Body of pancreas (tissue), 4 donors: ENCODE measurements at places on chromosomes 3 and 15. TPM values are rescaled to one million over a fixed set of nuclear protein-coding genes. Genes with fewer than 3 reads are reported as not detected.

RRP9 gene
- total RNA-seq: 13.2 TPM

GATM gene
- 1,447 TPM for total RNA-seq

ADGRG7 gene
- total RNA-seq: not detected

ANO10 gene
- 14.3 TPM for total RNA-seq

TRPC1 gene
- 6.9 TPM for total RNA-seq

GOLGA8S gene
- not detected for total RNA-seq

BFSP2 gene
- total RNA-seq: not detected

TMEM207 gene
- total RNA-seq: not detected

EXD1 gene
- total RNA-seq: not detected

ZNF770 gene
- 11.2 TPM for total RNA-seq

ZMAT3 gene
- total RNA-seq: 6.6 TPM

C2CD4B gene
- 75.8 TPM for total RNA-seq

MEIS2 gene
- 86.0 TPM for total RNA-seq

BOC gene
- total RNA-seq: 29.6 TPM

HRG gene
- not detected for total RNA-seq

CERS3 gene
- total RNA-seq: not detected

CEMIP gene
- total RNA-seq: not detected

SI gene
- not detected for total RNA-seq

TMEM266 gene
- total RNA-seq: 0.66 TPM

KLF15 gene
- 37.4 TPM for total RNA-seq

ALDH1A2 gene
- total RNA-seq: 2.1 TPM

IGSF10 gene
- total RNA-seq: 0.99 TPM

CHSY1 gene
- 7.8 TPM for total RNA-seq

TMEM41A gene
- 7.6 TPM for total RNA-seq

EFCC1 gene
- 1.8 TPM for total RNA-seq

DGKG gene
- total RNA-seq: 0.78 TPM

LTF gene
- 8.8 TPM for total RNA-seq

GABRR3 gene
- total RNA-seq: not detected

MST1R gene
- total RNA-seq: 12.2 TPM

STRIT1 gene
- not detected for total RNA-seq

SLC22A14 gene
- not detected for total RNA-seq

ITGA11 gene
- 0.99 TPM for total RNA-seq

NEK10 gene
- 0.33 TPM for total RNA-seq

CNTN6 gene
- total RNA-seq: not detected

APOD gene
- 343 TPM for total RNA-seq

ST3GAL6 gene
- total RNA-seq: 8.0 TPM

GASK1A gene
- 8.8 TPM for total RNA-seq

PSTPIP1 gene
- total RNA-seq: 3.6 TPM

CAMP gene
- total RNA-seq: not detected

RASGRF1 gene
- 3.6 TPM for total RNA-seq

ACTC1 gene
- 2.1 TPM for total RNA-seq

CSTA gene
- total RNA-seq: 1.3 TPM

VEPH1 gene
- 30.0 TPM for total RNA-seq

GOLGA8T gene
- total RNA-seq: not detected

HTR3E gene
- total RNA-seq: not detected

HCLS1 gene
- 12.2 TPM for total RNA-seq

PLSCR2 gene
- total RNA-seq: not detected

NRG4 gene
- total RNA-seq: 11.5 TPM

KNG1 gene
- total RNA-seq: not detected

TTC23 gene
- 26.4 TPM for total RNA-seq

TLR9 gene
- 0.26 TPM for total RNA-seq

SYNPR gene
- not detected for total RNA-seq
